ENCODE measurements at places on chromosomes 11 and 22.
A peak's percentile ranks its signal among the peaks of the same experiment; 100 is the strongest.

GRCh38 chr11:113166280-113166679, 148.1 kb upstream of the TTC12 start:
- DNase-seq = no peak
- no peak overlapping the region for H3K27ac ChIP-seq
- no peaks in the 10 kb centered on the region for H3K27me3 ChIP-seq
- H3K4me1 ChIP-seq = no peaks in the 10 kb centered on the region

GRCh38 chr11:17488563-17488962, 11.9 kb upstream of the ABCC8 start:
- DNase-seq = no peak
- no peak overlapping the region for H3K4me3 ChIP-seq

DNA sequence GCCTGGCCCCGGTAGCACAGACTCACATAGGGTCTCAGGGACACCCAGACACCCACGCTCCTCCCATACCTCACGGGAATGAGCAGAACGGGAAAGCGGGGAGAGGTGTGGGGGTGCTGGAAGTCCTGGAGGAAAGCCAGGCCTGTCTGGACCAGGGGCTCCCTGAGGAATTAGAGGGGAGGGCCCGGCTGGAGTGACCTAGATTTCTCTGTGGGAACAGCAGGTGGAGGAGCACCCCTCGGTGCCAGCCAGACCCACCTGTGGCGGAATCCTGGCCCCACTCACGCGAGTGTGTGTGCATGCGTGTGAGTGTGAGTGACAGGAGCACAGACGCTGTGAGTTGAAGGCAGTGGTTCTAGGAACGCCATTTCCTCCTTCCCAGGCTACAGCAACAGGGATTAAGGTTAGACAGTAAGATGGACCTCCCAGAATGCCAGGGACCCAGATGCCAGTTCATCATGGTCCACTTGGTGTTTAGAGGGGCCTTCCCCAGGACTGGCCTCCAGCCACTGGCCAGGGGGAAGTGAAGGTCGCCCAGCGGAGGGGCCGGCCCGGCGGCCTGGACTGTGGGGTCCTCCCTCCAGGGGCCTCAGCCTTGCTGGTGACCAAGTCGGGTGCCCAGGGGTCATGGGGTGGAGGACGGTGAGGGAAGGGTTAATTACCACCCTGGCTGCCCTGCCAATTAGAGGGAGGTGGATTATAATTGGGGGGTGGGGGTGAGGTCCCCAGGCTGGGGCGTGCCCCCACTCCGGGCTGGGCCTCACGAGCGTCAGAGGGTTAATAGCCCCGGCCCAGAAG, 1.0 kb downstream of the PKP3 start:
- H3K4me3 ChIP-seq = no peak overlapping the region
- H3K36me3 ChIP-seq = no peaks in the 10 kb centered on the region
- H3K27ac ChIP-seq = no peak overlapping the region
- peaks cover 11% of the 10 kb centered on the region for H3K4me1 ChIP-seq
- no peak for DNase-seq

DNA sequence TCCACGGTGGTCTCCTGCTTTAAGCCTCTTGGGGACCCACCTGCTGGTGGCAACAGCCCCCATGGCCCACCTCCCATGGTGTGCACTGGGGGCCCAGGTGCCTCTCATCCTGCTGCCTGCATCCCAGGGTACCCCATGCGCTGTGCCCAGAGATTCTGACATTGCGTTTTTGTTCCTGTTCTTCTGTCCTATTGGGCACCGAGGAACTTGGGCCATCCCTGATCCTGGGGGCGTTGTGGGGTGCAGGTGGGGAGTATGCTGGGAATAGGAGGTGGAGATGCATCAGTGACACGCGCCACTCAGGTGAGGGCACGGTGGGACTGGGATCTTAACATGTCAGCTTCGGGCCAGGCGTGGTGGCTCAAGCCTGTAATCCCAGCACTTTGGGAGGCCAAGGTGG, 12.4 kb upstream of the NAP1L4 start:
- H3K4me3 ChIP-seq = no peak overlapping the region
- no peak for DNase-seq
- H3K27me3 ChIP-seq = no peaks in the 10 kb centered on the region
- peaks cover 12% of the 10 kb centered on the region for H3K4me1 ChIP-seq

- no peaks in the 10 kb centered on the region for H3K36me3 ChIP-seq
- peaks cover 13% of the 10 kb centered on the region for H3K4me1 ChIP-seq
- no peak overlapping the region for H3K27ac ChIP-seq
- H3K27me3 ChIP-seq = peaks cover 22% of the 10 kb centered on the region
- no peak overlapping the region for H3K4me3 ChIP-seq
Observed at GRCh38 chr22:37330200-37331033, 48.1 kb downstream of the CYTH4 start.

- peak overlapping the region; percentile 81 for H3K27ac ChIP-seq
- no peaks in the 10 kb centered on the region for H3K36me3 ChIP-seq
- H3K4me3 ChIP-seq = no peak overlapping the region
- no peaks in the 10 kb centered on the region for H3K27me3 ChIP-seq
Observed at GRCh38 chr22:36356708-36357624, 30.8 kb downstream of the MYH9 start.

DNA sequence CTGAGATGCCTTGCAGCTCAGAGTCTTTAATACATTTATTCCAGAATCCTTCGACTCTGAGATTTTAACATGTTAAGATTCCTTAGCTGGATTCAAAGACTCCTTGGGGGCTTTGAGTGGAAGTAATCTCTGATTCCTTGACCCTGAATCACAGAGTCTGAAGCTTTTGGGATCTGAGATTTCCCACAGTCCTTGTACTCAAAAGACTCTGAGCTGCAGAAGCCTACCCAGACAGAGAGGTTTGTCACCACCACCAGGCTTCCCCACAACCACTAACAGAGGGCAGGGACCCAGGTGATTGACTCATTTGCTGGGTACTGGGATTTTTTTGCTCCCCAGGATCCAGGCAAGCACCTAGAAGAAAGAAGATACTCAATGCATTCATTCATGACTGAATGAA, 1.4 kb upstream of the SERPINH1 start:
- H3K27ac ChIP-seq = no peak overlapping the region
- H3K4me1 ChIP-seq = peaks cover 11% of the 10 kb centered on the region
- H3K4me3 ChIP-seq = no peak overlapping the region
- DNase-seq = no peak
- H3K36me3 ChIP-seq = no peaks in the 10 kb centered on the region

DNA sequence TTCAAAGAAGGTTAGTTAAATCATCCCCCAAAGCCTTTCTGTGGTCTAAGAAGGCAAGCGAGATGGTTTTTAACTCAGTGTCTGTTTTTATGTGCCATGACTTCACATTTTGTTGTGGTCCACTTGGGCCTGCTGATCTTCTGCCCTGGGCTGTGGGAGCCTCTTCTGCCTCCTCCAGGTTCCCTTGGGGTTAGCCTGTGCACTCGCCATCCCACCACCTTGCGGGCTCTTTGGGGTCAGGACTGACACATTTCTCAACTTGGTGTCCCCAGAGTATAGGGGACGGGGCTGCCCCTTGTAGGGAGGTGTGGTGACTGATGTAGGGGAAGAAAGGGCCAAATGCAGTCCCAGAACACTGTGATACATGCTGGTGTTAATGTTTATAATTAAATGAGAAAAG, 207.0 kb downstream of the TBC1D22A start:
- peaks cover 4% of the 10 kb centered on the region for H3K4me1 ChIP-seq
- no peak overlapping the region for H3K4me3 ChIP-seq
- H3K27ac ChIP-seq = no peak overlapping the region
- H3K27me3 ChIP-seq = no peaks in the 10 kb centered on the region
- H3K36me3 ChIP-seq = peaks cover 12% of the 10 kb centered on the region
- no peak for DNase-seq

DNA sequence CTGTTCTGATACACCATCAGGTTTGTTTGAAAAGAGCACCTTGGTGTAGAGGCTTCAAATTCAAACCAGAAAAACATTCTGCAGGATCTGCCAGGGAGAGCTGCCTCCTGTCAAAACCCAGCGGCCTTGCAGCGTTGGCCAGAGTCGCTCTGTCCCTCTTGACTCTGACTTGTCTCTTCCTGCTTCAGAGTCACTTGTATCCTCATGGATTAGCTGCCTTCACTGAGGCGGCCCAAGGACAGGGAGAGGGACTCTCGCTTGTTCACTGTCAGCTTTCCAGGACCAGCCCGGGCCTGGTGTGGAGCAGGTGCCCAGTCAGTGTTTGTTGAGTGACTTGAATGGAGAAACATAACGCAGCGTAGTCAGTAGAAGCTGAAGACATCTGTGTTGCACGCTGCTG, 18.0 kb downstream of the TBC1D22A start:
- H3K4me3 ChIP-seq = no peak overlapping the region
- no peak overlapping the region for H3K27ac ChIP-seq
- peaks cover 27% of the 10 kb centered on the region for H3K36me3 ChIP-seq
- no peak for DNase-seq
- peaks cover 31% of the 10 kb centered on the region for H3K4me1 ChIP-seq

- DNase-seq = no peak
- no peak overlapping the region for H3K27ac ChIP-seq
- H3K27me3 ChIP-seq = no peaks in the 10 kb centered on the region
- H3K4me1 ChIP-seq = peaks cover 40% of the 10 kb centered on the region
- no peaks in the 10 kb centered on the region for H3K36me3 ChIP-seq
Observed at GRCh38 chr11:115926601-115927000, 422.4 kb upstream of the CADM1 start.

DNA sequence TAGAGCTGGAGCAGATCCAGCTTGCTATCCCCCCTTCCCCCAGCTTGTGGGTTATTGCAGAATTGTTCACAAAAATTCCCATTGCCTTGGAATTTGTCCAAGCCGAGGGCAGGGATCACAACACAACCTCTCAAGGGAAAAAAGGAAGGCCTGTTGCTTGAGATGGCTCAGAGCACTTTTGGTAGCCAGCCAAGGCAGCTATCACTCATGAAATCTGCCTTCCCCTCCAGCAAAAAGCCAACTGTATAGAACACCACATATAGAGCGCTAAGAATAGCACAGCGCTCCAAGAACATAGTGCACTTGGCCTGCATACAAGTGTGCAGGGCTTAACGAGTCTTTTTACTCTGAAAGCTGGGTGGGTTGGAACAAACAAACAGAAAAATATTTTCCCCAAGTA, 46.2 kb downstream of the FAM83F start:
- H3K4me1 ChIP-seq = peaks cover 37% of the 10 kb centered on the region
- no peaks in the 10 kb centered on the region for H3K36me3 ChIP-seq

DNA sequence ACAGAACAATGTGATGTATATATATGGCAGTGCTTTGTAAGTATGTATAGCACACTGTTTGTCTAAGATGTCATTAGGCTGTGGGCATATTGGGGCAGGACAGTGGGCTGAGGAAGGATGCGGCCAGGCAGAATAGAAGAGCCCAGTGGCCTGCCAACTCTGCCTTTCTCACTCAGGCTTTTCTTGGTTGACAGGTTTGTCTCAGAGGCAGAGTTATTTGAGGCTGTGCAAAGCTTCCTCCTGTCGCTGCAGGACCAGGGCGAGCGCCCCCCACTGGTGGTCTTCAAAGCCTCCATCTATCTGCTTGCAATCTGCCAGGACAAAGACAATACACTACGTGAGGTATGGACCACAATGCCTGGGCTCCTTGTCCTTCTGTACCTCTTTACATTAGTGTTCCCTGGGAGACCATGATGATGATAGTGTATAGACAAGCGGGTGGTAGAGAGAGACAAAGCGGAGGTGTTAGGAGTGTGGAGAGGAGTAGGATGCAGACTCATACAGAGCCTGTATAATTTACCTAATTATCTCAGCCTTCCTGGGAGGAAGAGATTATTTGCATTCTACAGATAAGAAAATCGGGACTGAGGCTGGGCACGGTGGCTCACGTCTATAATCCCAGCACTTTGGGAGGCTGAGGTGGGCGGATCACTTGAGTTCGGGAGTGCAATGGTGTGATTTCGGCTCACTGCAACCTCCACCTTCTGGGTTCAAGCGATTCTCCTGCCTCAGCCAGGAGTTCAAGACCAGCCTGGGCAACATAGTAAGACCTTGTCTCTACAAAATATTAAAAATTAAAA, 37.3 kb upstream of the CCDC134 start:
- no peak overlapping the region for H3K4me3 ChIP-seq
- H3K4me1 ChIP-seq = peaks cover 8% of the 10 kb centered on the region
- H3K36me3 ChIP-seq = no peaks in the 10 kb centered on the region
- no peak for DNase-seq
- no peak overlapping the region for H3K27ac ChIP-seq

GRCh38 chr22:48881326-48881980, 946.2 kb downstream of the BRD1 start:
- H3K4me3 ChIP-seq = no peak overlapping the region
- no peaks in the 10 kb centered on the region for H3K4me1 ChIP-seq
- H3K27ac ChIP-seq = no peak overlapping the region

GRCh38 chr11:118015385-118015841, 29.2 kb downstream of the IL10RA start:
- H3K4me1 ChIP-seq = peaks cover 58% of the 10 kb centered on the region
- DNase-seq = no peak
- H3K27me3 ChIP-seq = no peaks in the 10 kb centered on the region
- no peak overlapping the region for H3K4me3 ChIP-seq

DNA sequence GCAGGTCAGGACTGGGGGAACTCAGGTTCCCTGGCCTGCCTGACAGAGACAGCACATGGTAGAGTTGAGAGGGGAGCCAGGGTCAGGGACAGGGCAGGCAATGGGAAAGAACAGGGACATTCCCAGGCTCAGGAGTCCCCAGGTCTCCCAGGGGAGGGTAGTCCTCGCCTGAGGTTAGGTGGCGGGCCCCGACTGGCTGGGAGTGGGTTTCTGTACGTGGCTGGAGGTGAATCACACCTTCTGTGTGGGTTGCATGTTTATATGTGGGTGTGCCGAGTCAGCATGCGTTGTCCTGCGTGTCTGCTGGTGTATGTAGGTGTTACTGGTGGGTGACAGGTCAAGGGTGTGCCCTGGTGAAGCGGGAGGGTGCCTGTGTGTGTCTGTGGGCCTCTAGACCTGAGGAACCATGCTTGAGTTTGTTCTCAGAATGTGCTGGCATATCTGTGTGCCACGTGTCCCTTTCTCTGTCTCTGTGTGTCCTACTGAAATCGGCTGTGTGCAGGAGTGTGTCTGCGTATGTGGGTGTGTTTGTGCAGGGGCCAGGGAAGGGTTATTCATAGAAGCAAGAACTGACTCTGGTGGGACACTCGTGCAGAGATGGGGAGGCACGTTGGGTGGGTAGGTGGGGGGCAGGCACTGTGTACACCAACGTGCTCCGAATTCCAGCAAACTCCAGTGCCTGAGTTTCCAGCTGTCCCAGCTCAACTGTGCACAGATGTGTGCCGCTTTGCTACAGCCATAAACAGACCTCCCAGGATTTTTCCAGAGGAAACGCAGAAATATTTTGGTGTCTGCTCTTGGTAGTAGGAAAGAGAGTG, 23.8 kb upstream of the OAF start:
- H3K4me3 ChIP-seq = no peak overlapping the region
- no peak overlapping the region for H3K27ac ChIP-seq
- no peaks in the 10 kb centered on the region for H3K4me1 ChIP-seq
- DNase-seq = no peak
- H3K27me3 ChIP-seq = no peaks in the 10 kb centered on the region

- H3K4me3 ChIP-seq = no peak overlapping the region
- no peaks in the 10 kb centered on the region for H3K27me3 ChIP-seq
- peaks cover 98% of the 10 kb centered on the region for H3K36me3 ChIP-seq
- no peaks in the 10 kb centered on the region for H3K4me1 ChIP-seq
- H3K27ac ChIP-seq = no peak overlapping the region
- DNase-seq = no peak
Observed at GRCh38 chr22:19195796-19196731, 17.5 kb upstream of the SLC25A1 start.

Data from CD14-positive monocyte (primary cell).